ENCODE measurements at places on chromosomes 2 and 18. TPM values are rescaled to one million over a fixed set of nuclear protein-coding genes. Genes with fewer than 3 reads are reported as not detected.

GRCh38 chr2:128324897-128325410 lies 6.3 kb upstream of the HS6ST1 start:
- H3K27me3 ChIP-seq = no peaks in the 10 kb centered on the region
- no peak for DNase-seq
- H3K27ac ChIP-seq = no peak overlapping the region
- no peaks in the 10 kb centered on the region for H3K36me3 ChIP-seq
- no peak overlapping the region for H3K4me3 ChIP-seq

DNA sequence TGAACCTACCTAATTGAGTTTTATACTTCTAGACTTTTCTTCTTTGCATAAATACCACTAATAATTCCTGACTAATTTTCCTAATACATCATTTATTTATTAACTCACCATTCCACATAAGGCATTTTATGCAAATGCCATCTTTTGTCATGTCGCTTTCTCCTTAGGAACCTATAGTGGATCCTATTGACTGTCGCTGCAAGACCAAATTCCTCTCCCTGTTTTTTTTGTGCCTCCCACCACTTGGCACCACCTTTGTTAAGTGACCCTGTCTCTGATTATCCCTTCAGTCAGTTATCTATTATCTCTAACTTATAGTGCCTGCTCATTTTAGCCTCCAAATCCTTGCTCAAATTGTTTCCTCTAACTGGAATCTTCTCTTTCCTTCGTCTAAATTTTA lies 19.5 kb downstream of the UNC80 start:
- H3K4me1 ChIP-seq = no peaks in the 10 kb centered on the region
- no peak for DNase-seq
- no peak overlapping the region for H3K4me3 ChIP-seq
- H3K27ac ChIP-seq = no peak overlapping the region
- H3K27me3 ChIP-seq = no peaks in the 10 kb centered on the region

GRCh38 chr2:15860760-15861159 lies 79.6 kb upstream of the MYCN start:
- H3K4me3 ChIP-seq = no peak overlapping the region
- no peaks in the 10 kb centered on the region for H3K36me3 ChIP-seq
- H3K27me3 ChIP-seq = no peaks in the 10 kb centered on the region

DNA sequence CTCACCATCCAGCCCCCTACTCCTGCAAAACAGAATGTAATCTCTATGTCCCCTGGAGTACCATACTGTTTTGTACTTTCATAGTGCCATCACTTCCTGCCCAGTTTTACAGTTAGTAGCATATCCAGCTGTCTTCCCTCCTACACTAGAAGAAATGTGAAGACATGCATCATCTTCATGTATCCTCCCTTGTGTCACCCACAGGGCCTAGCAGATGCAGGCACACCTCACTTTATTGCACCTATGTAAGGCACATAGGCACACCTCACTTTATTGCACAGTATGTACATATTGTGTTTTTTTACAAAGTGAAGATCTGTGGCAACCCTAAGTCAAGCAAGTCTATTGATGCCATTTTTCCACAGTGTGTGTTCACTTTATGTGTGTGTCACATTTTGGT lies 12.0 kb downstream of the DNAJC27 start:
- no peak overlapping the region for H3K27ac ChIP-seq
- no peaks in the 10 kb centered on the region for H3K4me1 ChIP-seq
- H3K4me3 ChIP-seq = no peak overlapping the region
- DNase-seq = no peak

DNA sequence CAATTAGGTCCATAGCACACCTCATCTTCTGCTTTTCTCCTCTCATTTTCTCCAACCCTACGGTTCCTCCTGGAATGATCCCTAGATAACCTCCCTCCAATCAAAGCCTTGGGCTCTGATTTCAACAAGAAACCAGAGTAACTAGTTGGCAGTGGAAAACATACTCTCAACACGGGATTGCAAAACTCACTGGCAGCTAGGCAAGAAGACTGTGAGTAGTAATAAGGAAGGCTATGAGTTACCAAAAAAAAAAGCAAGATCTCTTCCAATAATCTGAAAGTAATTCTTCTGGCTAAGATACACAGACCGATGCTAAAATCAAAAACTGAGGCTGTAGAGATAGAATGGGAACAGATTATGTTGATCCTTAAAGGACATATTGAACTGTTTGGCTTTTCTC lies 28.4 kb upstream of the CCDC102B start:
- no peaks in the 10 kb centered on the region for H3K36me3 ChIP-seq
- no peaks in the 10 kb centered on the region for H3K4me1 ChIP-seq
- peak; percentile 68 for DNase-seq
- H3K27me3 ChIP-seq = no peaks in the 10 kb centered on the region

The TXNDC2 gene
- not detected for total RNA-seq

All from tibial nerve (tissue), 4 donors.